Airway epithelial cell (primary cell): ENCODE measurements at places on chromosomes 2 and 18. TPM values are rescaled to one million over a fixed set of nuclear protein-coding genes. Genes with fewer than 3 reads are reported as not detected.

Gene GPR35
- total RNA-seq, result 0.28 TPM in 1 of 2 replicates, not detected in the other

Gene C2orf72
- total RNA-seq, result not detected in 2 replicates

Gene TNFRSF11A
- total RNA-seq, result 3.5 and 4.0 TPM in 2 replicates

Gene AOX1
- total RNA-seq, result 3.7 and 10.6 TPM in 2 replicates

Gene TRAPPC8
- 12.3 and 17.6 TPM in 2 replicates for total RNA-seq

Gene IL36RN
- total RNA-seq, result 9.6 and 11.6 TPM in 2 replicates

Gene CNDP1
- not detected in 2 replicates for total RNA-seq

Gene NEMP2
- total RNA-seq, result 2.4 and 2.9 TPM in 2 replicates

Gene CCBE1
- 0.85 and 3.0 TPM in 2 replicates for total RNA-seq

Gene UGT1A9
- not detected in 2 replicates for total RNA-seq

Gene ADD2
- not detected in 2 replicates for total RNA-seq

Gene CCDC93
- total RNA-seq, result 5.2 and 9.2 TPM in 2 replicates

Gene SCYGR4
- not detected in 2 replicates for total RNA-seq

Gene AQP12A
- total RNA-seq, result not detected in 2 replicates

Gene CHRNG
- total RNA-seq, result not detected in 2 replicates

Gene KCNS3
- 13.7 and 16.9 TPM in 2 replicates for total RNA-seq

Gene DOK6
- not detected in 2 replicates for total RNA-seq

Gene ADCYAP1
- total RNA-seq, result not detected in 2 replicates

Gene TMEM200C
- total RNA-seq, result 0.07 TPM in 1 of 2 replicates, not detected in the other
